Muscle of arm (tissue), 14 donors: ENCODE measurements at places on chromosomes 5 and 9.

GRCh38 chr5:74019923-74020322, 393.9 kb downstream of the ARHGEF28 start:
- no peak for DNase-seq

DNA sequence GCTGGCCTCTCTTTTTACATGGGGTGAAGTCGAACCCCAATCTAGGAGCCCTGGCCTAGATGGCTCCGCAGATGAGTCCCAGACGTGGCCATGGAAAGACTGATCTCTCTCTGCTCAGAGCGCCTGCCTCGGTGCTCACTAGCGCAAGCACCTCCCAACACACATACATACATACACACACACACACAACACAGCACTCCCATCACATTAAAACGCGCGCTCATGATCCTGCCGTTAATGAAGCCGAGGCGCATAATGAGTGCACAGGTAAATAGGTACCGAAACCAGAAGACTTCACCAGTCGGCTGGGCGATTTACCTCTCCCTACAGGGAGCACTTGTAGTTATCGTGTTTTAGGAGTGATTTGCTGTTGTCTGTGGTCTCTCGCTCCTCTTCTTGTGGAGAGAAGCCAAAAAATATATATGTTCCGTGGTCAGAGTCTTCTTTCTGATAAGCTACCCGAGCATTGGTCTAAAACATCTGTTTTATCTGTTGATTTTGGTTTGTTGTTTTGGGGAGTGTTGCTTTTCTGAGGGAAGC, 207.7 kb downstream of the MEF2C start:
- no peak for DNase-seq

DNA sequence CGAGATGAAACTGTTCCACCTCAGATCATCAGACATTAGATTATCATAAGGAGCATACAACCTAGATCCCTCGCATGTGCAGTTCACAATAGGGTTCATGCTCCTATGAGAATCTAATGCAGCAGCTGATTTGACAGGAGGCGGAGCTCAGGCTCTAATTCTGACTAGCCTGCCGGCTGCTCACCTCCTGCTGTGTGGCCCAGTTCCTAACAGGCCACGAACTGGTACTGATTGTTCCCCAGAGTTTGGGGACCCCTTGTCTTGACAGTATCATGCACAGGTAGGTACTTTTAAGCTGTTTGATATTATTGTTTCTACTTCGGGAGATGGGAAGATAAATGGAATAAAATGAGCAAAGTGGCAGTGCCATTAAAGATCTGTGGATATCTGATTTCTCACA, 66.9 kb downstream of the ZCCHC7 start:
- no peak for DNase-seq

DNA sequence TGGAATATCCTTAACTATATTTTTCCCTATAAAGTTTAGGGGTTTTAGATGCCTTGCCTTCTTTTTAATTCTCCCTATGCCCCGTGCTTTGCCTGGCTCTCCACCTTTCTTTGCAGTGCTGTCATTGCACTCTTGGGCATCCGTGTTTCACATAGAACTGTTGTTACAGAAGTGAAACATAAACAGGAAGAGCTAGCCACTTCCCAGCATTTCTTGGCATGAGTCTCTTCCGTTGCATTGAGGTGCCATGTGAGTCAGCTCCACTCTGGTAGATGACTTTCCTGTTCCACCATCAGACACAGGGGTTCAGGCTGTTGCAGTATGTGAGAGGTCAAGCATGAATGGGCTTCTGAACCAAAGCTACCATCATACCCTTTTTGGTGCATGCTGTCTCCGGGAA, 73.4 kb downstream of the ANGPTL2 start:
- DNase-seq = no peak

DNA sequence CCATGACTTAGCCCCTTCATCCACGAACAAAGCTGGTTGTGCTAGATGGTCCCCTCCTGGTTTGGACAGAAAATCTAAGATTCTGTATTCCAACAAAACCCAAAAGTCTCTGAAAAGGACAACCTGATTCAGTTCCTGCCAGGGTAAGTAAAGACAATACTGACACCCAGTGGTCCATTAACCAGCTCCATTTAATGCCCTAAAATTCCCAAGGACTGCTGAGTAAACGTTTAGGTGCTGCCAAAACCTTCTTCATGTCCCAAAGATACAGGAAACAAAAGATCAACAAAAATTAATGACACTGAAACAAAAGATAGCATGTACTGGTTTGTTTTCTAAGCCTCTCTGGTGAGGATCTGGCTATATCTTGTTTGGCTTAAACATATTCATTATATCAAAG, 25.3 kb upstream of the PPP1R2B start:
- DNase-seq = peak; percentile 74

DNA sequence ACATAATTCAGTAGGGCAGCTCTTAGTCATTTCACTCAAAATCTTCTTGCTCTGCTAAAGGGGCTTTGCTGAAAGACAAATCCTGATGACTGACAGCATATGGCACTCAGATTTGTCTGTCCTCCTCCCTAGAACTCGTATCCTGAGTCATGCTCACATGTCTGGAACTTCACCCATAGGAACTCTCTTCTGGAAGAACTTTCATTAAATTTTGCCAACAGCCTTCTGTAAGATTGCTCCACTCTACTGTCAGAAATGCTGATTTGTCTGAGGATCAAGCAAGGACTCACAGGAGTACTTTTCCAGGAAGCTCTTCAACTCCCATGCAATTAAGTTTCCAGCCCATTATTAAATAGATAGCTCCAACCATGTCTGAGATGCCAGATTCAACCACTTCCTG, 59.8 kb upstream of the SNX2 start:
- DNase-seq = no peak

DNA sequence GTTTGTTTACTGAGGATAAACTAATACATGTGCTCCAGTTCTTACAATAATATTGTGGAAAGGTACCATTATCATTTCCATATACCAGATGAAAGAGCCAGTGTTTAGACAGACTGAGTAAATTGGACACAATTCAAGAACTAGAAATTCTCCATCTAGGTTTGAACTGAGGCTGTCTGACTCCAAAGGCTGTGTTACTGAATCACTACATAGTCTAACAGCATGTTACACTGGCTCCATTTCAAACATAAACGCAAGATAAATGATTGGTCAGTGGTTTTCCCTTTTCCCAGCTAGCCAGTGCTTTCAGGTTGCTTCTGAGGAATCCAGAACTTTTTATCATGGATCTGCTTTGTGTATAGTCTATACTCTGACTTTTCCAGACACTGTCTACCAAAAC, 8.1 kb downstream of the SPDL1 start:
- DNase-seq = no peak

GRCh38 chr5:138051441-138052296, 18.8 kb upstream of the FAM13B start:
- DNase-seq = no peak

GRCh38 chr5:122073018-122073417, 5.0 kb downstream of the LOX start:
- DNase-seq = peak; percentile 20

- no peak for DNase-seq
These were observed 183.1 kb downstream of the GAS1 start for GRCh38 chr9:86764221-86764624.

GRCh38 chr9:129816501-129817435, 7.2 kb downstream of the TOR1A start:
- DNase-seq = no peak

DNA sequence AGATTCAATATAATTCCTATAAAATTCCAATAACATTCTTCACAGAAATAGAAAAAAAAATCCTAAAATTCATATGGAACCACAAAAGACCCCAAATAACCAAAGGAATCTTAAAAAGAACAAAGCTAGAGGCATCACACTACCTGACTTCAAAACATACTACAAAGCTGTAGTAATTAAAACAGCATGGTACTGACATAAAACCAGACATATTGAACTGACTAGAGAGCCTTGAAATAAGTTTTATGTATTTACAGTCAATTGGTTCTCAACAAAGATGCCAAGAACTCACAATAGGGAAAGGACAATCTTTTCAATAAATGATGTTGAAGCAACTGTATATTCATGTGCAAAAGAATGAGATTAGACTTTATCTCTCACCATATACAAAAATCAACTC, 36.9 kb downstream of the BTNL9 start:
- DNase-seq = no peak

DNA sequence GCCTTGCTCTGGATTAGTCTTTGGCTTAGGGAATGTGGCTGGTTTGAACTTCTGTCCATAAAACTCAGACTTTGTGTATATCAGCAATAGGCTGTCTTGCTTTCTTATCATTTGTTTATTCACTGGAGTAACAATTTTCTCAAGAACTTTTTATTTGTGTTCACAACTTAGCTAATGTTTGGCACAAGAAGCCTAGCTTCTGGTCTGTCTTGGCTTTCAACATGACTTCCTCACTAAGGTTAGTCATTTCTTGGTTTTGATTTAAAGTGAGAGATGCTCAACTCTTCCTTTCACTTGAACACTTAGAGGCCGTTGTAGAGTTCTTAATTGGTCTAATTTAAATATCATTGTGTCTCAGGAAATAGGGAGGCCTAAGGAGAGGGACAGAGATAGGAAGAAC, 4.9 kb downstream of the FBXO38 start:
- DNase-seq = no peak

DNA sequence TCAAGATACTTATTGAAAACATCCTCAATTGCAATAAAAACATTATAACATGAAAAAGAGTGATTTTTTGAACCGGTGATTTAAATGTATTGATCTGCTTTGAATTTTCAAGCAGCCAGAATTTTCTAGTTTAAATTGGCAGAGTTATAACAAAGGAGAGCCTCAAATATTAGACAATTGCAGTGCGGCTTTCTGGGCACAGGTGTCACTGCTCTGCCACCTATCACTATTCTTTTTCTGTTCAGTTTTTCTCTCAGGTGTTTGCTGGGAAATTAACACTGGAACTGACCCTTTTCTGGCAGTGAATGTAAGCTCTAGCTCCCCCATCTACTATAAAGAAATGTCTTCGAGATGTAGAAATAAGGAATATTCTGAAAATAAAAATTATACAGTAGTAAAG, 23.0 kb downstream of the ZBED3 start:
- no peak for DNase-seq

GRCh38 chr9:120369608-120370220, 210.3 kb downstream of the CDK5RAP2 start:
- DNase-seq = no peak
